ENCODE measurements at places on chromosomes 4 and X.

- no peak for DNase-seq
Measured at GRCh38 chrX:119145241-119145653, 17.6 kb upstream of the KIAA1210 start.

- DNase-seq: no peak
Measured at GRCh38 chrX:13153796-13154195, 109.4 kb upstream of the FAM9C start.

- DNase-seq: no peak
Measured at GRCh38 chr4:101348367-101348827, 1.1 kb upstream of the PPP3CA start.

DNA sequence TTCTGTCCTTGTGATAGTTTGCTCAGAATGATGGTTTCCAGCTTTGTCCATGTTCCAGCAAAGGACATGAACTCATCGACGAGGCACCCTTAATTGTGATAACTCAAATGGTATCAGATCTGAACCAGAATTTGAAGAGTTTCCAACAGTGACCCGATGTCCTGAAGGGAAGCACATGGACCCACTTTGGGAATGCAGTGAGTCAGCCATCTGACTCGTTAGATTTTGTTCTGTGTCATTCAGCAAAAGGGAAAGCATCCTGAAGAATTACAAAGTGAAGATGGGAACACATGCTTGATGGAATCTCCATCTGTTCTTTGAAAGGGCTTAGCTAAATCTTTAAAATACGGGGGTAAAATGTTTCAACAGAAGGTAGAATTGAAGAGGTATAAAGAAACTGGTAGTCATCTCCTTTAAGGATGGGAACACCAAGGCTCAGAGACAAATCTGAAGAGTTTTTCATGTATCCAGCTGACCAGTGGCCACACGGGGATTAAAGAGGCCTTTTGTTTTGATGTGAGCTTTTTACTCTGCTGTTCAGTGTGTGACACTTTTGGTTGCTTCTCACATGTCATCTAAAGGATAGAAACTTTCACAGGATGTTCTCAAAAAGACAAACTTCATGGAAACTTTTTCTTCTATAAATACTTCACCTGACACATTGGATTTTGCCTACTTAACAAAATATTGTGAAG, 393.8 kb downstream of the INPP4B start:
- no peak for DNase-seq

- no peak for DNase-seq
Measured at GRCh38 chr4:124862261-124862660, 149.7 kb upstream of the ANKRD50 start.

DNA sequence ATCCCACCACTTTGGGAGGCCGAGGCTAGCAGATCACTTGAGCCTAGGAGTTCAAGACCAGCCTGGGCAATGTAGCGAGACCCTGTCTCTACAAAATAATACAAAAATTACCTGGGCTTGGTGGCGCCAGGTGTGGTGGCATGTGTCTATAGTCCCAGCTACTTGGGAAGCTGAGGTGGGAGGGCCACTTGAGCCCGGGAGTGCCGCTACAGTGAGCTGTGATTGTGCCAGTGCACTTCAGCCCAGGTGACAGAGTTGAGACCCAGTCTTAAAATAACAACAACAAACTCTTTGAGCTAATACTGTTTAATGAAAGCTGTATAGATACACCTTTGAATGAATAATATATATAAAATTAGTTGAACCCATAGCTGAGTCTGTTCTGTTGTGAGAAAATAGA, 9.7 kb downstream of the BCORL1 start:
- DNase-seq: no peak

GRCh38 chr4:25427871-25428270, 50.8 kb downstream of the ANAPC4 start:
- DNase-seq: no peak

- no peak for DNase-seq
Measured at GRCh38 chr4:107625391-107625902, 94.6 kb downstream of the PAPSS1 start.

GRCh38 chr4:70709611-70710205, 12.1 kb upstream of the RUFY3 start:
- DNase-seq: no peak

GRCh38 chrX:111444881-111445280, 32.9 kb upstream of the DCX start:
- DNase-seq: no peak

- DNase-seq: no peak
Measured at GRCh38 chr4:113243312-113243711, 193.9 kb downstream of the ANK2 start.

DNA sequence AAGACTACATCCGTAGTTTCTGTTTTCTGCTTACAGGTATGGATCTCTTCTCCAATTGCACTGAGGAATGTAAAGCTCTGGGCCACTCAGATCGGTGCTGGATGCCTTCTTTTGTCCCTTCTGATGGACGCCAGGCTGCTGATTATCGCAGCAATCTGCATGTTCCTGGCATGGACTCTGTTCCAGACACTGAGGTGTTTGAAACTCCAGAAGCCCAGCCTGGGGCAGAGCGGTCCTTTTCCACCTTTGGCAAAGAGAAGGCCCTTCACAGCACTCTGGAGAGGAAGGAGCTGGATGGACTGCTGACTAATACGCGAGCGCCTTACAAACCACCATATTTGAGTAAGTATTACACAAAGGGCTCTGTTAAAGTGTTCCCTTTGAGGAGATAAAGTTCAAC, 13.8 kb downstream of the PCDH10 start:
- DNase-seq: no peak

GRCh38 chr4:125677665-125678307, 363.0 kb downstream of the FAT4 start:
- no peak for DNase-seq

GRCh38 chrX:1521459-1521956, 15.5 kb downstream of the P2RY8 start:
- no peak for DNase-seq

- no peak for DNase-seq
Measured at GRCh38 chrX:111270339-111270738, at the start of gene CAPN6. TSS of gene CAPN6 (minus strand) at chrX:111270483. CDS start at chrX:111263936, 6,547 bp downstream.

GRCh38 chrX:71541210-71542022, 8.5 kb downstream of the OGT start:
- DNase-seq: no peak

DNA sequence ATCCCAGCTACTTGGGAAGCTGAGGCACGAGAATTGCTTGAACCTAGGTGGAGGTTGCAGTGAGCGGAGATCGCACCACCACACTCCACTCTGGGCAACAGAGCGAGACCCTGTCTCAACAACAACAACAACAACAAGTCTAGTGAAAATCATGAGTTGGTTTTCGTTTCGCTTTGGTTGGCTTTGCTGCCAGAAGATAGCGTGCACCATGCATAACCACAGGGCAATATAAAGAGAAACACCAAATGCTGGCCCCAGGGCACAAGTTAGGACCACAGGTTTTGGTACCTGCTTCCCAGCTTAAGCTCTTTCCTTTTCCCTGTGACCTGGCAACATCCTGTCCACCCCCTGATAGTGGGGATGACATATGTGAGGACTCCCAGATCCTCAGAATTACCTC, 21.5 kb upstream of the HMGB3 start:
- no peak for DNase-seq

GRCh38 chr4:161856711-161857326, 307.0 kb downstream of the FSTL5 start:
- no peak for DNase-seq

GRCh38 chr4:154120006-154120676, 331.3 kb upstream of the SFRP2 start:
- no peak for DNase-seq

GRCh38 chr4:7156328-7156727, 36.0 kb upstream of the SORCS2 start:
- DNase-seq: no peak
